ENCODE measurements at places on chromosomes 13 and 19.
A peak's percentile ranks its signal among the peaks of the same experiment; 100 is the strongest.

- no peak for DNase-seq
These were observed 96.1 kb downstream of the OXGR1 start for GRCh38 chr13:96898212-96898611.

DNA sequence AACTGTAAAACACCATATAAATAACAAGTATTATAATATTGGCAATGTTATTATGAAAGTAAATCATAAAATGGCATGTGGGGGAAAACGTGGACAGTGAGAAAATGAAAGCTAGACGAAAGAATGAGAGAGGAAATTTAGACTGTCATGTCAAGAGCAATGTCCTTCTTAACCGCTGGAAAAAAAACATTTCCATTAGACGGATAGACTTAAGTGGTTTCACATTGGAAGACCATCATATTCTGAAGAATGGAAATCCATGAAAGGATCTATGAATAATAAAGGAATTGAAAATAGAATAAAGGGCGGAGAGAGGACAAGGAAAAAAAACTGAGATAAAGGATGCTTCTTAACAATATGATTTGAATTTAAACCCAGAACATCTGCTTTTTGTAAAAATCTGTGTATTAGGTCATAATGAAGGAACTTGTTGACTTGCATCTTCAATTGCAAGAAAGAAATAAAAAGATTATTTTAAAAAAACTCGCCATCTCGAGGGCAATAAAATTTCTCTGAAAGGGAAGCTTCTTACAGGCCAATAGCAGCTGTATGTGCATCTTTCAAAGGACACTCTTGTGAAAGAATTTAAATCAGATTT, 90.6 kb downstream of the SPRY2 start:
- no peak for DNase-seq

DNA sequence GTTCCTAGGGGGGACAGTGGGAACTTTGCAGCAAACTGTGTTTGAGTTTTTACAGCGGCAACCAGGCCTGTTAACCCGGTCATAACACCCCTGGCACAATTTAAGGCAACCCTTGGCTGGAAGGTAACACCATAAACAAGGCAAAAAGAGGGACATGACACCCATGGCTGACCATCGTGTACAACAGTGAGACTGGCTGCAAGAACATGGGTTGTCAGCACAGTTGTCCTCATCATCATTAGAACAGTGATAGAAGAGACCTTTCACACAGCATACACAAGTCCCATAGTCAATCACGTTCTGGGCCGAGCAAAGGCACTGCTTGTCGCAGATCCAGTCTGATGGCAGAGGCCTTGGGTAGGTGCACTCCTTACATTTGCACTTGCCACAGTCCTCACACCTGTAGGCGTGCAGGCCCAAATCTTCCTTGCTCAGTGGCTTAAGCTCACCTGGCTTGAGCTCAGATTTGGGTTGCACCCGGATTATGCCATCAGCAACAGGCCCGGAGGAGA, 4.1 kb downstream of the SPRY2 start:
- no peak for DNase-seq

GRCh38 chr19:49056101-49056901, 1.2 kb downstream of the CGB7 start:
- DNase-seq = no peak

GRCh38 chr19:49775742-49776370, 9.1 kb downstream of the AP2A1 start:
- no peak for DNase-seq

DNA sequence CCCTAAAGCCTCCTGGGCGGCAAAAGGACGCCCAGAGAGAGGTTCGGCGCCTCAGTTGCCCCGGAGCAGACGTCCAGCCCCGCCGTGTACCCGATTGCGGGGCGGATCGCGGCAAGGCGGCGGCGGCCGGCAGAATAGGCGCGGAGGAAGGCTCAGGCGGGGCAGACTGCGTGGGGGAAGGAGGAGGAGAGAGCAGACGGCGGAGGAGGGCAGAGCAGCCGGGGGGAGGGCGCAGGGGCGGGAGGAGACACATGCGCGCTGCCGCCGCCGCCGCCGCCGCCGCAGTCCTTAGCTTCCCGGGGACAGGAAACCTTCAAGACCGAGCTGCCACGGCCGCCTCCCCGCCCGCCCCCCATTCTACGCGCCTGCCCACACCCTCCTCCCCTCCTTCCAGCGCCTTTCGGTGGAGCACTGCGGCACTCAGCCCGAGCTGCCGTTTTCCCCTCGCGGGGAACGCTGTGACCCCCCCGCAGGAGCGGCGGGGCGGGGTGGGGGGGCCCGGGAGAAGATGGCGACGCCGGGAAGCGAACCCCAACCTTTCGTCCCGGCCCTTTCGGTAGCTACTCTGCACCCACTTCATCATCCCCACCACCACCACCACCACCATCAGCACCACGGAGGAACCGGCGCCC, at the start of gene LRCH1:
TSS of gene LRCH1 (plus strand) at position 282 of the 632 bp plus-strand sequence. CDS start at position 509, 227 bp downstream.
- DNase-seq = peak; percentile 92

- DNase-seq = no peak
These were observed 10.6 kb upstream of the LRRC25 start for GRCh38 chr19:18408053-18408476.
